Thyroid gland (tissue), 4 donors: ENCODE measurements at places on chromosomes 5 and 9. TPM values are rescaled to one million over a fixed set of nuclear protein-coding genes. Genes with fewer than 3 reads are reported as not detected.
A peak's percentile ranks its signal among the peaks of the same experiment; 100 is the strongest.

Gene IFNA5
- not detected for total RNA-seq

Gene TEX48
- not detected for total RNA-seq

Gene FAM221B
- total RNA-seq: not detected

Gene HRCT1
- total RNA-seq: 2.3 TPM

Gene PRUNE2
- 7.8 TPM for total RNA-seq

GRCh38 chr9:89706731-89707191 is 101.9 kb downstream of the GADD45G start:
- no peak overlapping the region for H3K4me3 ChIP-seq
- H3K4me1 ChIP-seq: no peaks in the 10 kb centered on the region
- DNase-seq: no peak
- H3K27me3 ChIP-seq: no peaks in the 10 kb centered on the region
- no peak overlapping the region for H3K27ac ChIP-seq

- H3K4me1 ChIP-seq: no peaks in the 10 kb centered on the region
- H3K36me3 ChIP-seq: no peaks in the 10 kb centered on the region
- no peaks in the 10 kb centered on the region for H3K27me3 ChIP-seq
- no peak for DNase-seq
- no peak overlapping the region for H3K4me3 ChIP-seq
- no peak overlapping the region for H3K27ac ChIP-seq
Observed at GRCh38 chr9:3361116-3361515, 164.7 kb downstream of the RFX3 start.

GRCh38 chr9:97889941-97890887 is 32.1 kb downstream of the TRMO start:
- H3K4me1 ChIP-seq: peaks cover 16% of the 10 kb centered on the region
- H3K36me3 ChIP-seq: no peaks in the 10 kb centered on the region
- DNase-seq: peak; percentile 36
- H3K4me3 ChIP-seq: no peak overlapping the region

- H3K4me1 ChIP-seq: no peaks in the 10 kb centered on the region
- H3K27me3 ChIP-seq: no peaks in the 10 kb centered on the region
Observed at GRCh38 chr5:138661991-138662434, 86.8 kb upstream of the HSPA9 start.

- H3K27me3 ChIP-seq: no peaks in the 10 kb centered on the region
- H3K36me3 ChIP-seq: no peaks in the 10 kb centered on the region
- no peak overlapping the region for H3K27ac ChIP-seq
- H3K4me3 ChIP-seq: no peak overlapping the region
Observed at GRCh38 chr5:82403026-82403425, 124.9 kb upstream of the RPS23 start.

DNA sequence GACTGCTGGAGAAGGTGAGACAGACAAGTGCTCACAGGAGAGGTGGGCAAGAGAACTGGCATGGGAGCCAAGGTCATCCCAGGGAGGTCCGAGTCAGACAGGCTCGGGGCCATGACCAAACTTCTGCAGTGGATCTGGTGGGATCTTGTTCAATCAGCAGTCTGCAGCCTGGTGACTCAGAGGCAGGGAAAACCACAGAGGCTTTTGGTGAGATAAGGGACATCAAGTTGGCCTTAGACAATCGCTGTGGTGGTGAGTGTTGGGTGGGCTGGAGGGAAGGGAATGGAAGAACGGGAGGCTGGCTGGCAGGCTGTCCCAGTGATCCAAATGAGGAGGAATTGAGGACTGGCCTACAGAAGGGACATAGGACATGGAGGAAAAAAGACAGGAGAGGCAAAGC is 123.8 kb downstream of the TMEM174 start:
- no peaks in the 10 kb centered on the region for H3K36me3 ChIP-seq
- no peak for DNase-seq
- H3K4me3 ChIP-seq: no peak overlapping the region
- H3K27ac ChIP-seq: no peak overlapping the region
- H3K27me3 ChIP-seq: peaks cover 50% of the 10 kb centered on the region

- no peaks in the 10 kb centered on the region for H3K36me3 ChIP-seq
- H3K27ac ChIP-seq: no peak overlapping the region
- no peaks in the 10 kb centered on the region for H3K27me3 ChIP-seq
- H3K4me1 ChIP-seq: peaks cover 15% of the 10 kb centered on the region
- no peak overlapping the region for H3K4me3 ChIP-seq
Observed at GRCh38 chr5:16596581-16596940, 20.2 kb downstream of the RETREG1 start.

- no peak for DNase-seq
- no peaks in the 10 kb centered on the region for H3K27me3 ChIP-seq
- peaks cover 32% of the 10 kb centered on the region for H3K36me3 ChIP-seq
- no peak overlapping the region for H3K4me3 ChIP-seq
- H3K4me1 ChIP-seq: peaks cover 6% of the 10 kb centered on the region
Observed at GRCh38 chr5:73582285-73583145, 17.0 kb downstream of the UTP15 start.

- H3K36me3 ChIP-seq: no peaks in the 10 kb centered on the region
- H3K27ac ChIP-seq: no peak overlapping the region
- H3K4me3 ChIP-seq: no peak overlapping the region
- no peaks in the 10 kb centered on the region for H3K4me1 ChIP-seq
Observed at GRCh38 chr5:19880859-19881436, 107.1 kb downstream of the CDH18 start.
